ENCODE measurements at places on chromosomes 4 and X.

DNA sequence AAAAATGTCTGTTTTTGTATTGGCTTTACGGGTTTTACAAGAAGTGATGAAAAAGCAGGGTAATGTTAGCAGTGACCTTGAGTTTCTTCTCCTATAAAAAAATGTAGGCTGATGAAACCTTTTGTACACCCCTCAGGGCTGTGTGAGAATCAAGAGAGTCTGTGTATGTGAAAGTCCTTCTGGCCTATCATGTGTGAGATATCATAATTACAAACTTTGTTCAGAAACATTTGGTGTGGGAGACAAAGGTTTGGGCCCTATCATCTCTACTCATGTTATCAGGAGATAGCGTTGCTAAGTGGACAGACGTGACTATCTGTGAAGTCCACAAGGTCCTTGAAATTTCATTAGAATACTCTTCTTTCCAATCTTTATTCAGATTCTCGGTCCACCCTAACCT is 170.6 kb upstream of the HAND2 start:
- no peak for DNase-seq

- no peak for DNase-seq
Measured at GRCh38 chrX:155215443-155216178, 649 bp upstream of the VBP1 start.

DNA sequence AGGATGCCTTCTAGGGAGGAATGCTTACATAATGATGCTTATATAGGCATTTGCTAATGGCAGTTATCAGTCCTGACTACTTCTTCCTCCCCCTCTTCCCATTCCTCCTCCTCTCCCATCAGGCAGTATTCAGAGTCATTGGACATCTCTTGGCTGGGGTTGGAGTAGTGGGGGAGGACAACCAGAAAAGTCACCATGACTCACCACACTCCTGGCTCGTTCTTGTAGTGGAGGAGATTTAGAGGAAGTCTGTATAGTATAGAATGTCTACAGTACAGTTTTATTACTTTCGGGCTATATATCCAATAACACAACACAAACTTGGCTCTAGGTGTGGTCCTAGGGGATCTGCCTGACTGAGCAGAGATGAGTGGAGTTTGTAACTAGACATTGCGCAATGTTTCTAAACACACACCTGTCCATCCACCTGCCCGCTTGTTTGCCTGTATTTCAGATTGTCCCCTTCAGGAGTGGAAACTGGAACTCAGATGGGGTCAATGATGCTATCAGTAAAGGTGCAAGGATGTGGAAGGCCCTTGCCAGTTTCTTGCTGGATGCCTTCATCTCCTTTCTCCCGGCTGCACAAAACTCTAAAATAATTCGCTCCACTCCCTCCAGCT is 27.9 kb upstream of the KIAA1210 start:
- no peak for DNase-seq

GRCh38 chr4:169225812-169226211 is 44.9 kb downstream of the SH3RF1 start:
- no peak for DNase-seq

- DNase-seq = no peak
Measured at GRCh38 chr4:113049421-113050370, at the start of gene ANK2. ANK2 (plus strand) TSS chr4:113049653; CDS start chr4:113049729, 76 bp downstream.

DNA sequence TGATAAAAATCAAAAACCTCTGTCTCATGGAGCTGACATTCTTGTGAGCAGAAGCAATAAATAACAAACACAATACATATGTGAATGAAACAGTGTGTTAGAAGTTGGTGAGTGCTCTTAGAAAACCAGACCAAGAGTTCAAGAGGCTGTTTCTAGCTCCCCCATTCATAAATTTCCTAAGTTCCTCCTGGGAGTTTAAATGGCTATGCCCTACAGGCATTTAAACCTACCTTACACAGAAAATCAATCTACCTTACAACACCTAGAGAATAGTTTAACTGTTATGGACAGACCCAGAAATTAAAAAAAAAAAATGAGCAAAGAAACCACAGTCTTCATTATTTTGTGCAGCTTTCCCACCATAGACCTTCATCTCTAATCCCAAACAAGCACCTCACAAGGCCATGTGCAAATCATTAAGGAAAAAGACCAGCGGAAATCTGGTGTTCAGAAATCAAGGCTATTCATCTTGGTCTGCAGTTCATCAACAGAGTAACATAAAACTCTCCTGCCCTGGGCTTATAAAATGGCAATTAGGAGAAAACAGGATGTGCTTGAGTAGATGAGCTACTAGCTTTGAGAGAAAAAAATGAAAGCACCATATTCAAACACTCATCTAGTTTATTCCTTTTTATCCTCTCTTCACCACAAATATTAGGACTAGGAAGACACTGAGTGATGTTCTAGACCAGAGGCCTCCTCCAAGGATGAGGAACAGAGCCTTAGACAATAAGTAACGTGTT is 147.2 kb downstream of the SHROOM3 start:
- DNase-seq = no peak

DNA sequence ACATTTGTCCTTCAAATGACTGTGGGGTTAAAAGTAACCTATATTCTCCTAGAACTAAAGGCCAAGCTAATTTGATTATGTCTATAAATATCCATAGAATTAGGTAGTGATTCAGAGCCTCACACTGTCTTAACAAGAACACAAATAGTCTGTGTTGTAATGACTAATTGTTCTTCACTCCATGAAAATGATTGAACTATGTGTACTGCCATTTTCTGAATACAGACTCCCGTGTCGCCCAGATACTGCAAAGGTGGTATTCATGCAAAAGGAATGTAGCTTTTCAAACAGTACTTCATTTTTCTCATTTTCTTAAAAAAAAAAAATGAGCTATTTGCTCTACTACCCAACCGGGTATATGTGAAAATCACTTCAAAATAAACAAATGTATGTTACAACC is 11.3 kb upstream of the PHKA2 start:
- no peak for DNase-seq

DNA sequence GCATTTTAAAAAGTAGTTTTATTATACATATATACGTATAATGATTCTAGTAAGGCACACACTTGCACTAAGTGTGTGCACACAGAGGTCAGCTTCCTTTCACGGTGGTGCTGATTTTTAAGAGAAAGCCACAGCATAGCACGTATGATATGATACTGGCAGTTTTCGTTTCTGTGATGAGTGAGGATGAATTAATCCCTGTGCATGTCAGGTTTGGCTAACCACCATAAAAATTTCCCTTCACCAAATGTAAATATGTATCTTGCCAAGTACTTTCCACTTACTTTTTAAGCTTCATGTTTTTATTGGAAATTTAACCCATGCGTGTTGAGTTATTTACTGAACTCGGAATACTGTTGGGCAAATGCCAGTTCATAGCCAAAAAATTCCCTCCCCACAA is 84.6 kb downstream of the SYNPO2 start:
- DNase-seq = no peak

DNA sequence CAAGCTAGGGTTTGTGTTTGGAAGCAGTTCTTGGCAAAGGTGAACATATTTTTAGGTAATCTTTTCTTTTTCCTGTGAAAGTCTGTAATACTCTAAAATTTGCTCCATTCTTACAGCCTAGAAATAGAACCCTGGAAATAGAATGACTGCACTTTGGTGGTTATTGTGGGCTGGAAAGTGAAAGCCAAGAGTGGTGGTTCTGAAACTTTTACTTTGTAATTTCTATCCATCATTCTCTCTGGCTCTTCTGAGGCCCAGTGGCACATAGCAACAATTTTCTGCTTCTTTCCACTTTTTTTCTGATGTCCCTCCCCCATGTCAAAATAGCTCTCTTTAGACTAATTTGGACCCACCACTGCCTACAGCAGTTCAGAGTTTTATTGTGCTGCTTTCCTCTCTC is 300.4 kb upstream of the RPS6KA3 start:
- DNase-seq = no peak

DNA sequence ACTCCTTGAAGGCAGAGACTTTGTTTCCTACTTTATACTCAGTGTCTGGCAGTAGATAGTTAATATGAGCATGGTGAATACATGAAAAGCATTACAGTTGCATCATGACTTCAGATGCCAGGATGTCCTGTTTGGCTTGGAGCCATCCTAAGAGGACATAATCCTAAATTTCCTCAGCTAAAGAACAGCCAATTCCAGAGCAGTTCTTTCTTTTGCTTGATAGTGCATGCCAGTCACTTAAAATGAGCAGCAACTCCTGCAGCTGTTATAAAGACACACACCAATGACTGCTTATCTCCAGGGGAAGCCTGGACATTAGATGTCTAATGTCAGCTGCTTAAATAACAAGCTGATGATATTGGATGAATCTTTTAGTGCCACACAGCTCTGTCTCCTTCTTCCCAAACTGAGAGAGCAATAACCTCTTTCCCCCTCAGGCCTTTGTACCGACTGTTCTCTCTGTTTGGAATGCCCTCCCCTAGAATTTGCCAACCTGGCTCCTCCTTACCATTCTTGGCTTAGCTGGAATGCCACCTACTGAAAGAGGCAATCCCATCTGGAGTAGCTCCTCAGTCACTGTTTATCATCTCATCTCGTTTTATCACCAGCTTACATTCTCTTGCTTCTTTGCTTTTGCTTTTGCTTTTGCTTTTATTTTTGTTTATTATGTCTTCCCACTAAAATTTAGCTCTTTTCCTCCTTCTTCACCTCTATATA is 100.8 kb upstream of the USP38 start:
- DNase-seq = no peak

- DNase-seq = no peak
Measured at GRCh38 chr4:176981551-176981950, 188.8 kb upstream of the VEGFC start.

DNA sequence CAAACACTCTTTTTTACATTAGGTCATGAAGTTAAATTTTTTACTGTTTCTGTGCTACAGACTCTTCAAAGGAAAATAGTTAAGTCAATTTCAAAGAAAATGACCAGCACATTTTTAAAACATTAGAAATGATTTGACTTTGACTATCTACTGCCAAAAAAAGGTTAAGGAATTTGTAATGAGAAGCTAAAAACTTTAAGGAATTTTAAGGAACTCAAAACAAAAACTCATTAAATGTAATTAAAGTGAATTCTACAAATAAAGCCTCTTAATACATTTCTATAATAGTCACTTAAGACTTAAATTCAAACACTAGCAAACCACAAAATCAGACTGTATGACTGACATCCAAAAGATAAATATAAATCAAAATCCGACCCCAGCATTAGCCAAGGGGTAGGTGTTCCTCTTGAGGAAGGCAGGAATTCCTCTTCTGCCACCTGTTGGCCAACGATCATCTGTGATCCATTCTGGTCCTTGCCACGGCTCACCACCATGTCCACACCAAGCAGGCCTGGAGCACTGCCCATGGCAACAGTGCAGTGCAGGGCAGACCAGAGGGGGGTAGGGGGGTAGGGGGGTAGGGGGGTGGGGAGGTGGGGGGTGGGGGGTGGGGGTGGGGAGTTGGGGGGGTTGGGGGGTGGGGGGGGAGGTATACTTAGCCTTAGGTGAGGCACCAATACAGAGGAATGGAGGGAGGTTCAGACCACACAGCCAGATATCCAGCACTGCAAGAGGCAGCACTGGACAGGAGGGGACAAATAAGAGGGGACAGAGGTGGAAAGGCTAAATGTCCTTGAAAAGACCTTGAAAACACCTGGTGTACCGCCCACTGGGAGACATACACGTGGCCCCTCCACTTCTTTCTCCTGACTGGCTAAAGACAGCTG is 287.4 kb downstream of the CHIC1 start:
- no peak for DNase-seq

DNA sequence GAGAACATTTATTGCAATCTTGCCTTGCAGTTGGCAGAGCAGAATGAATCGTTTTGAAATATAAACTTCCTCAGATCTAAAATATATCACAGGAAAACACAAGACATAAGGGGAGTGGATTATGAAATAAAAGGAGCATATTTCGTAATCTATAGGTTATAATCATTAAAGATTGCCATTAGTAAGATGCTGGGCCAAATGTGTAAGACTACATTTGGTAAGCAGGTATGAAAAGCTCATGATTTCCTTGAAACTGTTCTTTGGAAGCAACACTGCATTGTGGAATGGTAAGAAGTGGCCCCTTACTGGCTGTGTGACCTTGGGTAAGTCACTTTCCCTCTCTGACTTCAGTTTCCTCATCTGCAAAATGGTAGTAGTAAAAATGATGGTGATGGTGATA is 68.3 kb downstream of the AFF2 start:
- no peak for DNase-seq

DNA sequence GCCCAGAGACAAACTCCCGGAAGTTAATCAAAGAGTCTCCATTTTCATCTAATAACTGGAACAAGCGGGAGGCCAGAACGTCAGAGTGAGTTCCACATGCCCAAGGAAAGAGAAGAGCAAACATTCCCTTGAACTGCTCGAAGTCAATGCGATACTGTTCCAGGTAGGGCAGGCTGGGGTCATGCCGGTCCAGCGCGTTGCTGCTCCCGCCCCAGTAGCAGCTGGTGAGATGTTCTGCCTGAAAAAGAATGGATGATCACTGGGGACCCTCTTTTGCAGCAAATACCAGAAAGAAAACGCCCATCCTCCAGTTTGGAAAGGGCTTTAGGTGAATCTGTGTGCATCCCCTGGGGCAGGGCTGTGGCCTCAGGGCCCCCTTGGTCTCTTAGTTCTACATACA is 65.2 kb upstream of the UCP1 start:
- no peak for DNase-seq

- no peak for DNase-seq
Measured at GRCh38 chr4:159052315-159052714, 50.6 kb upstream of the RAPGEF2 start.

GRCh38 chr4:10171055-10171454 is 54.5 kb upstream of the WDR1 start:
- no peak for DNase-seq

GRCh38 chr4:157045507-157046127 is 30.3 kb upstream of the GLRB start:
- peak; percentile 13 for DNase-seq

GRCh38 chr4:115515366-115515765 is 401.9 kb upstream of the NDST4 start:
- no peak for DNase-seq

DNA sequence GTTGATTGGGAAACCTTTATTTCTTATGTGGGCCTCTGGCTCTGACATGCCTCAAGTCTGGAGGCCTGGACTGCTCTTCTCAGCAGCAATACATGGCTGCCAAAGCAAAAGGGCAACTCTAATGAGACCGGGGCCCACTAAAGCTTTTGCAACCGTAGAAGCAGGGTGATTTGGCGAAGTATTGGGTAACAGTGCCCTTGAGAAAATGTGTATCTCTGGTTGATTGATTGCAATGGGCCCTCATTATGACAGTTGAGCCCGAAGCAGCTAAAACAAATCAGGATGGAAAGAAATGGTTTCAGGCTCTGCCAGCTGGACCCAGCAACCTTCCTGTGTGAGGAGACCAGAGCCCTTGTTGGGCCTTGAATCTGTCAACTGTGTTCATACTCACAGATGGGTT is 73.4 kb downstream of the CLCN4 start:
- no peak for DNase-seq

- no peak for DNase-seq
Measured at GRCh38 chrX:13346646-13347045, 26.8 kb upstream of the ATXN3L start.

GRCh38 chr4:123438031-123438430 is 41.4 kb downstream of the SPRY1 start:
- DNase-seq = no peak

Measured in amniotic stem cell (primary cell).